Activated CD8-positive, alpha-beta memory T cell treated with anti-CD3 and anti-CD28 coated beads for 1 hour (primary cell): ENCODE measurements at places on chromosomes 4 and X.

GRCh38 chr4:151841107-151841506 is 80.3 kb upstream of the GATB start:
- no peak for DNase-seq

DNA sequence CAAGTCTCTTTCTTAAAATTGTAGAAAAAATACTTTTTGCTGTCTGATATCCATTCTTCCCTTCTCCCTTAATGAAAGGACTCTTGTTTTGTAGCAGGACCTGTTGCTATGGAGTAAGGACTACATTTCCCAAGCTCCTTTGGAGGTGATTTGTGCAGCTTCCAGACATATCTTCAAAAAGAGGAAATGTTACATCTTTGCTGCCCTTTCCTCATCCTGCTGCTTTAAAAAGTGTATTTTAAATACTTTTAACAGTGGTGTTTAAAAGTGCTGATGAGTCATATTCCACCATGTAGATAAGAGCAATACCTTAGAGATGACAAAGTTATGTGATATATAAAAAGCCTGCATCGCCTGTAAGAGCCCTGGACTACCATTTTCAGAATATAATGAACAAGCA is 98.7 kb downstream of the CFAP299 start:
- no peak for DNase-seq

DNA sequence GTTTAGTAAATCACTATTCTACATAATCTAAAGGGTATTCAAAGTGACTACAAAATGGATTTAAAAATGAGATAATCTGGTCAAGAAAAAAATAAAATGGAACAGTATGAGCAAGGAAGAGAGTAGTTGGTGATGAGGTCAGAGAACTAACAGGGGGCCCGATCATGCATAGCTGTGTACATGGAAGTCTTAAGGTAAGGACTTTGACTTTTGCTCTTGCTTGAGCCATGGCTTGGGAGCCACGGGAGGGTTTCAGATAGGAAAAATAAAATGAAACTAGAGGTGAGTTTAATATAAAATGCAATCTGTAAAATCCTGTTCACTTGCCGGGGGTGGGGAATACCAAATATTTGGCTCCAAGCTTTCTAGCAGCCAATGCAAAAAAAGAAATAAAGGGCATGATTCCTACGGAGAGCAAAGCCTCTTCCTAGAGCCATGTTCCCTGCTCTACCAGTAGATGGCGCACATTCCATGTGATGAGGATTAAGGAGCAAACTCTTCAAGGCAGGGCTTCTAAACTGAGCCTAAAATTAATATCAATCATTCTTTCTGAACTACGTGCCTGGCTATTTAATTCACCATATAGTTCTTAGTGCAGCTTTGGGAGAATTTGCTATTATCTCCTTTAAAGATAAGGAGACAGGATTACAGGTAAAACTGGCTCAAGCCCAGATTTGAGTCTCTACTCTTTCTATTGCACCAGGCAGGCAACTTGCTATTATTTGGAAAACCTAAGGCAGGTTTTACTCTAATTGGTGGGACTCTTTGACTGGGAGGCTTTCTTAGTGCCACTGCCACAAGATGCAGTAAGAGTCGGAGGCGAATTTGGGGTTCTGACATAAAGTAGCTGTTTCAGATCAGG is 6.8 kb upstream of the CLCN5 start:
- peak; percentile 10 for DNase-seq

DNA sequence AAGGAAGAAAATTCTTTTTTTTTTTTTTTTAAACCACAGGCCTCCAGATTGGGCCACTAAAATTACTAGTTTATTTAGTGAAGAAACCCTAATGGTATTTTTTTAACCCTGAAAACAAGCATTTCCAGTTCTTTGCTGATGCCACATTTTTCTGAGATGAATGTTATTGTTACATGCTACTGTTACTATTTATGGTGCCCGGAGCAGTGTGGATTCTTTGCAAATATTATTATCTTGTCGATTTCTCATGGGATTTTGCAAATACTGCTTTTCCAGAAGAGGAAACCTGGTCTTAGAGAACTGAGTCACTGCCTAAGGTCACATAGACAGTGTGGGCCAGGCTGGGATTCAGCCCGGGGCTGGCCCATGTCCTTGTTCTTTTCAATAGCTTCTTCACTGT is 8.7 kb upstream of the ALAS2 start:
- no peak for DNase-seq

- DNase-seq = peak; percentile 33
Observed at GRCh38 chrX:102899940-102900916, 36.8 kb upstream of the RAB40AL start.

GRCh38 chrX:148573119-148573518 is 72.7 kb downstream of the AFF2 start:
- DNase-seq = no peak

- no peak for DNase-seq
Observed at GRCh38 chr4:150583287-150584110, 1.5 kb downstream of the MAB21L2 start.

GRCh38 chr4:88143504-88143903 is 14.9 kb downstream of the ABCG2 start:
- DNase-seq = no peak

DNA sequence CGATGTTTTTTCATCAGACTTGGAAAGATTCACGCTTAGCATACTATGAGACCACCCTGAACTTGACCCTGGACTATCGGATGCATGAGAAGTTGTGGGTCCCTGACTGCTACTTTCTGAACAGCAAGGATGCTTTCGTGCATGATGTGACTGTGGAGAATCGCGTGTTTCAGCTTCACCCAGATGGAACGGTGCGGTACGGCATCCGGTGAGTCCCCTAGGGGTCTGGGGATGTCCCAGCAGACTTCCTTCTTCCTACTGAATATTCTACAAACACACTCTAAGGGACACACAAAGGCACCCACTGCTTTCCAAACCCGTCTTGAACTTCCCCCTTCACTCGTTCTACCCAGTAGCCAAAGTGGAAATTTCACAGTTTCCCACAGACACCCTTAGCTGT is 9.3 kb downstream of the GABRQ start:
- no peak for DNase-seq

DNA sequence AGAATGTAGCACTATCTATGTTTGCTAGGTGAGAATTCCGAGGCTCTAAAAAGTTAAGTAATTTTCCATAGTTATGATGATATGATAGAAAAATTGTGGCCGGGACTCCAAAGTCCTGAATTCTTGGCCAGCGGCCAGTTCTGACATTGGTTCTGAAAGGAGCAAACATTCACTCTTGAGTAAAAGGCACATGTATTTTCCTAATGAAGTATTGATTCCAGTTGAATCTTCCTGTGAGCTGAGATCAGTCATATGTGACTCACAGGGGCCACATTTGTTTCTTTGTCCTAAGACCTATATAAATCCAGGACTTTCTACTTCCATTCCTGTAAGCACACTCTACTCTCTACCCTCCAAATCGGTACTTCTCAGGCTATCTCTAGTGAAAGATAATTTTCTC is 349.9 kb downstream of the BMPR1B start:
- no peak for DNase-seq

GRCh38 chr4:89992744-89993143 is 98.1 kb downstream of the MMRN1 start:
- DNase-seq = no peak

DNA sequence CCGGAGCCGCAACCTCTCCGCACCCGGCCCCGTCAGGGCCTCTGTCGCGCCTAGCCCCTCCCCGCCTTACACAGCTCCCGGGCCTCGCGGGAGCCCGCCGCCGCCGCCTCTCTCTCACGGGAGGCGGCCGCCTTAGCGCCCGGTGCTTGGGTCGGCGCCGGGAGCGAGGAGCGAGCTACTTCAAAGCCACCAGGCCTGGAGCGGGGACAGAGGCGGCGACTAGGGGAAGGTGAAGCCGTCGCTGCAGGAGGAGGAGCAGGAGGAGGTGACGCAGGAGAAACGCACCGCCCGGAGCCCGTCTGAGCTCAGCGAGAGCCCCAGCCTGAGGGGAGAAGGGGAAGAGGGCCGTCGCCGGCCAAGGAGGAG is 250 bp downstream of the USP9X start:
- DNase-seq = peak; percentile 63

DNA sequence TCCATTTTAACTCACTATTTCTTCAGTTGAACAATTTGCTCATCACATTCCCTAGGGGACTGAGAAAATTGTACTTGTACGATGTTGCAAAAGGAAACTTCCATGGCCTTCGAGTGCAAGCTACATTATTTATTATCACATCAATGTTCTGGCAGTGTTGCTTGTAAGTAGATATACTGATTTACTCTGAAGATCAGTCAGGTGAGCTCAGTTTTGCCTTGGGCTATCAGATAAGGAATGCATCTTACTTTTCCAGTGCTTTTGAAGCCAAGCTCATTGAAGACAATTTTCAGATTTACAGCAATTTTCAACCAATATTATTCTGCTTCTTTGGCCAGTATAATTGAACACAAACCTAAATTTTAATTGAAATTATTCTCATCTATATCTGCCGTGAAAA is 1296.9 kb downstream of the RAPGEF2 start:
- DNase-seq = no peak

DNA sequence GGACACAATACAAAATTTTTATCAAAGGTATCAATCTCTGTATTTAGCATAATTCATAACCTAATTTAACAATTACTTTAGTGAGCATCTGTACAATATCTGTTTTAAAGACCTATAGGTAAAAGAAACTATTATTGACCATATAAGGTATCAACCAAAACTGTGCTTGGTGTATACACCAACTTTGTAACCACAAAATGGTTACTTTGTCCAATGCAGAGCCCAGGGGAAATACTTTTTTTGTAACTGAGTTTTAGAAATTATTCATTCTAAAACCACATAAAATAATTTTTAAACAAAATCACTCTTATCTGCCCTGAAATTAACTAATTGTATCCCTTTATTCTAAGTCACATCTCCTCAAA is 5.0 kb downstream of the CXXC4 start:
- no peak for DNase-seq

- DNase-seq = no peak
Observed at GRCh38 chr4:93994175-93994994, 165.8 kb downstream of the ATOH1 start.

DNA sequence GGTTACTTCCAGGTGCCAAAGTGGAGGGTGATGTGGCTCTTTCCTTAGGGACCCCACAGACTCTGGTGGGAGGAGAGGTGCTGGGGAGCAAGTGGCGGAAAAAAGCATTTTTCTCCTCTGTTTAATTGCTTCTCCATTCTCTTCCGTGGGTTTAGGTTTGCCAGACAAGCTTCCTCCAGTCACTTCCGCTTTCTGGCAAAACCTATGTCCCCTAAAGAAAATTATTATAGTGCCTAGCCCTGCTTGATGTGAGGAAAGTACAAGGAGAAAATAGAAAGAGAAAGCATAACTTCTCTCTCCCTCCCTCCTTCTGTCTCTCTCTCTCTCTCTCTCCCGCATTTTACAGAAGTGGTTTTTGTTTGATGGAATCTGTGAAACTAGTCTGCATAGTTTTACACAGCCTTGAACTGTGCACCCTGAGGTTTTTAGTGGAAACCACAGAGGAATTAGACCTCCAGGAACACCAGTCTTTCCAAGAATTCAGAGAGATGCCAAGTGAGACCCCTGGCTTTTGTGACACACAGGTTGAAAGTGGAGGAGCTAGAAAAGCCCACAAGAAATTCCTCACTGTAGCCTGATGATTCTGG is 231.1 kb upstream of the ANXA3 start:
- no peak for DNase-seq

GRCh38 chrX:132876523-132877338 is 81.7 kb downstream of the HS6ST2 start:
- no peak for DNase-seq

DNA sequence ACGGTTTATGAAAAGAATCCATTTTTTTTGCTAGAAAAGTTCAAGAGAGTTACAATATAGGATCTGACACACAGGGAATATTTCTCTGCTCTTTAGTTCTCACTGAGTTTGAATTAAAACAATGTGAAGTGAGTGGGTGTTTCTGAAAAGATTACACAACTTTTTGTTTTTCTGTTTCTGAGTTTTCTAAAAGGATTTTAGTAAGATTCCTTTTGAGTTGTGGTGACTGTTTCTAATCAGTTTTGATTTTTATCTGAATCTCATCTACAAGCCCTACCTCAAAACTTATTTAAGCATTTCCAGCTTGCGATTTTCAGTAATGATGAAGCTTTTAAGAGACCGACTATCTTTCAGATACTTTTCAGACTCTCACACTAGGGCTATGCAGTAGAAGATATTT is 141.7 kb downstream of the GPAT3 start:
- no peak for DNase-seq

DNA sequence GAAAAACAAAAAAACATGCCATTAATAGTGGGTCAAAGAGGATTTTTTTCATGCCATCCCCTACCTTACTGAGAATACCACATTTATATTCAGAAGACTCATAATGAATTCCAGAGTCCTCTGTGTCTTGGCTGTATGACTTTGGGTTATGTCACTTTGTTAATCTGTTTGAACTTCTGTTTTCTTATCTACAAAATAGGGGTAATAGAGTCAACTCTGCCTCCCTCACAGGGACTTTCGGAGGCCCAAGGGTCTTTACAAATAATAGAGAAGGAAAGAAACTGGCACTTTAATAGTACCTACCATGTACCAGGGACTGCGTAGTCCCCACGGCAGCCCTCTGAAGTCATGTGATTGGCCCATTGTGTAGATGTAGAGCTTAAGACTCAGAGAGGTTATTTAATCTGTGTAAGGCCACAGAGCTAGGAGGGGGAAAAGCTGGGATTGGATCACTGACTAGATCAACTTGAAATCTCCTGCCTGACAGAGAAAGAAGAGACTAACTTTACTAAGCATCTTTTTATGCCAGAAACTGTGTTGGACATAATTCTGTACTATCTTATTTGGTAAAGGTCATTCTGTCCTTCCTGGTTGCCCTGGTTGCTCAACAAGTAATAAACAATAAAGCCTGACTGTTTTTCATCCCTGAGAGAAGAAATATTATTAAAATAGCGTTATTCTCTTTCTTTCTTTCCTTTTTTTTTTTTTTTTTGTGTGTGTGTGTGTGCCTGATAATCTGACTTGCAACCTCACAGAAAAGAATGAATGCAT is 59.6 kb downstream of the NFKB1 start:
- no peak for DNase-seq

DNA sequence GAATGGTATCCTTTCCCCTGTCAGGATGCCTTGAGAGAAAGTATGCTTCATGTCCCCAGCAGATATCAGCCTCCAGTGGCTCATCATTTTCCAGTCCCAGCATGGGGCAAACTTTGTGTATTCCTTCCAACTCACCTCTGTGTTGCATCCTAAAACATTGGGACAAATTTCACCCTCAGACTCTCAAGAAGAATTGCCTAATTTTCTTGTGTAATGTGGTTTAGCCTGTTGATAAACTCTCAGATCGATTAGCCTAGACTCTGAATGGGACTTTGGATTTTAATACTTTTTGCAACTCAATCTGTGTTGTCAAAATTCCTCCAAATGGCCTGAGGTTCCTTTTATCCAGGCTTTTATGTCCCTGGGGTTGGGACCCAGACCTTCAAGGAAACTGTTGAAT is 805.3 kb downstream of the C4orf33 start:
- DNase-seq = no peak

- DNase-seq = no peak
Observed at GRCh38 chr4:116926631-116927295, 158.6 kb downstream of the TRAM1L1 start.
